ENCODE measurements at places on chromosomes 4 and X.

GRCh38 chr4:87718217-87718835 lies 68.2 kb downstream of the DMP1 start:
- DNase-seq: no peak

- peak; percentile 20 for DNase-seq
Observed at GRCh38 chrX:46722742-46723568, 36.0 kb downstream of the SLC9A7 start.

DNA sequence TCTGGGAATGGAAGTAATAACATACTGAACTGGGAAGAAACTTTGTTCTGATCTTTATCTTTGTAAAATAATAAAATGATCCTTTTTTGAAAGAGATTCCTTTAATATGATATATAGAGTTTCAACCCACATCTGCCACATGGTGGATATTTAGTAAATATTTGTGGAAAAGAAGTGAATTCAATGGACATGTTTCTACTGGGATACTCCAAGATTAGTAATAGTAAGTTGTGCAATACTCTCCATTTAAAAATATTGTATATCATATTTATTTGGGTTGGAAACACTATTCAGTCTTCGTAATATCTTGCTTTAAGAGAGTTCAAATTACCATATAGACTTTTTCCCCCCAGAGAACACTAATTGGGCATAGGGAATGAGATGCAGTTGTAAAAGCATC lies 17.8 kb upstream of the ARSJ start:
- DNase-seq: no peak

- DNase-seq: no peak
Observed at GRCh38 chr4:7744142-7744804, 195.4 kb downstream of the AFAP1 start.

DNA sequence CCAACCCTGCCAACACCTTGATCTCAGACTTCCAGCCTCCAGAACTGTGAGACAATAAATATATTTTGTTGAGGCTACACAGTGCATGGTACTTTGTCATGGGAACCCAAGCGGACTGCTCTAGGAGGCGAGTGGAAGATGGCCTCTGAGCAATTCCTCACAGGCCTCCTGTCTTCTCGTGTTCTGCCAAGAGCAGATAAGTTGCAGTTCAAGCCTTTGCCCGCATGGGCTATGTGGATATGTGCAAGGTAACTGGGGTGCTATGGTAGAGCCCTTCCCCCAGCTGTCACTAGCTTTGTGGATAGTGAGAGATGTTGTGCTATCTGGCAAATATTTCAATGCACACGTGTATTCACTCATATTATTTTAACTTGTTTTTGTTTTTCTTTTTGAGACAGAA lies 156.0 kb upstream of the BCOR start:
- DNase-seq: no peak

GRCh38 chr4:152594978-152595925 lies 59.4 kb upstream of the FBXW7 start:
- DNase-seq: peak; percentile 20

- no peak for DNase-seq
Observed at GRCh38 chrX:24479924-24480323, 14.8 kb downstream of the PDK3 start.

DNA sequence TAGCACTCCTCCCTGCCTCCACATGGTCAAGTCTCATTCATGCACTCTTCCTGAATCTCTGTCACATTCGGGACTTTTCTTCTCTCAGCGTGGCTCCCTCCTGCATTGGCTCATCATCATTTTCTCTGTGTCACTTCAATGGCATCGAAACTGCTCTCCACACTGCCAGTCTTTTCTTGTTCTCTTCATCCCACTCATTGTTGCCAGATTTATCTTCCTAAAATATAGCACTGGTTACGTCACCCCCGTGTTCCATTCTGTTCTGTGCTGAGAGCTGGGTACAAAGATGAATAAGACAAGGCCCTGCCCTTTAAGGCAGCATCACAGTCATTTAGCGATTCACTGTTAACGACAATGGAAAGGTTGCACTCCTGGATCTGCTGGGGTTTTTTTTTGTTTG lies 174.4 kb upstream of the TBC1D9 start:
- no peak for DNase-seq

- peak; percentile 0 for DNase-seq
Observed at GRCh38 chr4:29581457-29581856, 1138.7 kb upstream of the PCDH7 start.

DNA sequence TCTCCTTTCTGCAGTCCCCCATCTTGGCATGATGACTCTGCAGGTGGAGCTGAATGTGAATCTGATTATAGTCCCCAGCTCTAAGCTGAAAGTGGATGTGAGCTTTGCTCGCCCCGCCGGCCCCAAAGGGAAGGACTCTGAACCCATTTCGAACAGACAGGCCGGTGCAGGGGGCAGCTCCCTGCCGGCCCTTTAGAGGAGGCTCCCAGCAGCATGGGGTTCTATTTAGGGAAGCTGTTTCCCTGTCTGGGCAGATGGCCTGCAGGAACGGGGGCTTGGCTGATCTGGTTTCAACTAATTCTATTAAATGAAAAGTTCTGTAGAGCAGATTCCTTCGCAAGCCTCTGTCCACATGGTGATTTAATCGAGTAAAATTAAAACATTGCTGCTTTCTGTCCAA lies 104.8 kb upstream of the MSX1 start:
- no peak for DNase-seq

Data from iris pigment epithelial cell (primary cell).